Lower lobe of right lung (tissue), 2 donors: ENCODE measurements at places on chromosomes 2 and 18. TPM values are rescaled to one million over a fixed set of nuclear protein-coding genes. Genes with fewer than 3 reads are reported as not detected.

- no peaks in the 10 kb centered on the region for H3K36me3 ChIP-seq
- DNase-seq = peak; percentile 72
- no peaks in the 10 kb centered on the region for H3K27me3 ChIP-seq
- no peak overlapping the region for H3K27ac ChIP-seq
Measured at GRCh38 chr2:215619989-215620388, 184.1 kb upstream of the FN1 start.

- DNase-seq = peak; percentile 69
- H3K27me3 ChIP-seq = no peaks in the 10 kb centered on the region
- H3K27ac ChIP-seq = peak overlapping the region; percentile 27
- H3K4me1 ChIP-seq = peaks cover 16% of the 10 kb centered on the region
- no peaks in the 10 kb centered on the region for H3K36me3 ChIP-seq
Measured at GRCh38 chr2:121699421-121700333, 37.0 kb downstream of the NIFK start.

DNA sequence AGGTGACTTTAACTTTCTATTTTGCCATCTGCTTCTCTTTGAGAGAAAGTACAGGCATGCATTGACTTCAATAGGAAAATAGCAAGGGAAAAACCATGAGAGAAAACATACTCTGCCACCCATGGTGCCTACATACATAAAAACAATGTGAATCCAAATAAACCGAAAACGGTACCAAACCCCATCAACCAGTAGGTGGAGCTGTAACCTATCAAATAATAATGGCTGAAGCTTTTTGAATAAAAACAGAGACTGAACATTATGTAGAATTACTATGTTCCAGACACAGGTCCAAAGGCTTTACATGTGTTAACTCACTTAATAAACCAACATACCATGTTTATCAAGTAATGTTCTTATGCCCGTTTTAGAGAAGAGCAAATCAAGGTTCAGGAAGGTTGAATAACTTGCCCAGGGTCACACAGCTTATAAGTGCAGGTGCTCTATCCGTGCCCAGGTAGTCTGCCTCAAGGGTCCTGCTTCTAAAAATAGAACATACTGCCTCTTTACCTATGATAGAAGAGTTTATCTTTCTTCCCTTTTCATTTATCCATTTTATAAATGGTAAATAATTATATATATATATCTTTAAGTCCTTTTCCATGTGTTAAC is 293.9 kb upstream of the SYT4 start:
- no peak overlapping the region for H3K4me3 ChIP-seq
- no peaks in the 10 kb centered on the region for H3K27me3 ChIP-seq
- no peak overlapping the region for H3K27ac ChIP-seq
- no peaks in the 10 kb centered on the region for H3K4me1 ChIP-seq
- H3K36me3 ChIP-seq = no peaks in the 10 kb centered on the region

The SATB2 gene
- total RNA-seq = 5.0 TPM

The CHRNG gene
- total RNA-seq = not detected

The CDH7 gene
- total RNA-seq = not detected
